Epithelial cell of proximal tubule (primary cell): ENCODE measurements at places on chromosomes 7 and 10. TPM values are rescaled to one million over a fixed set of nuclear protein-coding genes. Genes with fewer than 3 reads are reported as not detected.

- no peak for DNase-seq
These were observed 207.3 kb downstream of the HGF start for GRCh38 chr7:81562581-81562980.

- no peak for DNase-seq
These were observed 85.5 kb upstream of the SLC25A13 start for GRCh38 chr7:96407427-96407826.

DNA sequence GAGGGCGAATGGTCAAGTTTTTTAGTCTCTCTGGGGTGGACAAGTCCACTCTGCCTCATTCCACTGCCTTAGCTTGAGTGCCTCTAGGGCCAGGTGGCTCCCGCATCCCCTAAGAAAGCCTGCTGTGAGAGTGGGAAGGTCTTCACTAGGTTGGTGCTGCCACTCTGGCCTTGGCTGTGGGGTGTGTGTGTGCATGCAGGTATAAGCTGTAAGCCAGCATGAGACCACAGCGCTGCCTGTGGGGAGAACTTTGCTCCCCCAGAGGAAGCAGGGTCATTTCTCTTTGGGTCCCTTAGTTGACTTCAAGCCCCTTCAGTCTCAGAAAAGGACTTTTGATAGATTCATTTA lies 25.5 kb upstream of the PCBD1 start:
- DNase-seq: no peak

DNA sequence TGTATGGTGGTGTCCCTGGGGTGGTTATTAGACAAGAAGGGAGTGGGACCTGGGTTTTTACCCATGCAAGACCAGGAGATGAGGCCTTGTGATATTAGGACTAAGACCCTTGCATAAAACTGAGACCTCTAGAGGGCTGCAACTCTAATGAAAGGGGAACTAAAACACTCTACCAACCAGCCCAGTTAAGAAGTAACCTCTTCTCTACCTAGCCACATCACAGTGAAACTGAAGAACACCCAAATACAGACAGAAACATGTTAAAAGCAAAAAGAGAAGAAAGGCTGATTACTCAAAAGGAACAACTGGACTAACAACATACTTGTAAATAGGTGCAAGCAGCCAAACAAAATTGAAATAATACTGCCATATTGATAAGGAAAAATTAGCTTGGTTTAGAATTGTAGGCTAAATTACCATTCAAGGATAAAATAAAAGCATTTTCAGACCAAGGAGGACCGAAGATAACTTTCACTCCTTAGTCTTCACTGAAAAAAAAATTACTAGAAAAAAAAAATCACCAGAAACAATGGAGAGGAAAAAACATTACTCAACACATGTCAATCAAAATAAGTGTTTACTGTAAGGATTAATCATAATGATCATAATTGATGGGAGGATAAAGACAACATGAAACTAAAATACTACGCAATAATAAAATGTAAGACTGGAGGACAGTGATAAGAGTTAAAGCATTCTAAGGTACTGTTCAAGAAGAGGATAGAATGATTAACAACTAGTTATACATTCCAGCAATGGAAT lies 27.6 kb downstream of the ERLIN1 start:
- no peak for DNase-seq

GRCh38 chr7:2518737-2519118 lies 846 bp upstream of the LFNG start:
- DNase-seq: no peak

DNA sequence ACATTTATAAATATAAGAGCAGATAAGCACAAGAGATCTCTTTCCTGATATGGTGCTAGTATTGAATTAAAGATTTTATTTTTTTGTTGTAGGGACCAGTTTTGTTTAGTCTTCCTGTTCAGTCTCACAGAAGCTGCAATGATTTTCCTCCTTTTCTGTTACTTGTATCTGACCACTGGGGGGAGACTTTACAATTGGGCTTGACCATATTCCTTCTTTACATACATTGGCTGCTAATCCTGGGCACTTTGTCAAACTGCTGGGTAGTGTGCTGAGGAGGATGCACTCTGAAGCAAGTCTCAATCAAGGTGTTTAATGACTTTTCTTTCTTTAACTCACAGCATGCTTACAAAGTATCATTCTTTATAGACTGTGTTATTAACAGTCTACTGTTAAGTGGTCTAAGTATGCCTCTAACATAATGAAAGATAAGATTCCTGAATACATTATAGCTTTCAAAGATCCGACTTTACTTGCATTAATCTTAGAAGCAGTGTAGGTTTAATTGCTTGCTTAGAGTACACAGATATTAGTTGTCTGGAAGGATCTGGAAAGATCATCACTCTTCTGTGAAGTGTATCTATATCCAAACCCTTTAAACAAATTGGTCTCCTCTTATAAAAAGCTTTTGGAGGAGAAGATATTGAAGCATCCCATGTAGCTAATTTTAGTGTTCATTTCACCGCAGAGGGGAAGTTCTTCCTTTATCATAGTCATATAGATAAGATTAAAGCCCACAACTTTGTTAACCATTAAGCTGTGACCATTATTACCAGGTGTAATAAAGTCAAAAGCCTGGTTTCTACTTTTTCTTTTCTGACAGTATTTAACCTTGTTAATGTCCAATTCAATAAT lies 3.1 kb downstream of the PALS2 start:
- no peak for DNase-seq

DNA sequence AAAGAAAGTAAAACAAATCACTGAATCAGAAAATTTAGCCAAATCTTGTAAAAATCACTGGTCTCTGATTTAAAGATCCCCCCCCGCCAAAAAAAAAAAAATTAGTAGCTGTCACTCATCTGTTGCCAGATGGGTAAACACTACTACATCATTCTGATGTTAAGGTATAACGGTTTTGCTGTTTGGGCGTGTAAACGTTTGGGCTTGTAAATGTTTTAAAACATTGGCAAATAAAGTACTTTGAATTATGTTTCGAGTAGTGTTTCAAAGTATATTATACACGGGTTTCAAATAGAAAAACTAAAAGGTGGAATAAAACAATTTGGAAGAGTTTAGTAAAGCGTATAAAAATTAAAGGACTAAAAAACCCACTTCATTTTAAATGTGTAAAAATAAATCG lies 1.5 kb downstream of the TMEM229A start:
- no peak for DNase-seq

DNA sequence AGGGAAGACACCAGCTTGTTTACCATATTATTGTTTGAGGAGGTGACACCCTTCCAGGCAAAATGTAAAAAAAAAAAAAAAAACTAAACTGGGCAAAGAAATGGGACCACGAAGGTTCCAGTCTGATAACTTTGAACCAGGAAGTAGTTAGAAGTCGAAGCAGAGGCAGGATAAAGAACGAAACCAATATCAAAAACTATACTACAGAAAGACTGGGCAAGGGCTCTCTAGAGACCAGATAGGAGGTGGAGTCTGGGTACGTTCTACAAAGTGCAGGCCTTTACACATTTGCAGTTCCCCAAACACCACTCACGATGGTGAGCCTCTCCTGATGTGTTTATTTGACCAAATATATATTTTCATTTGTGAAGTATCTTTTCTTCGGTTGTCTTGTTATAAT lies 125.7 kb upstream of the CDK1 start:
- DNase-seq: no peak

DNA sequence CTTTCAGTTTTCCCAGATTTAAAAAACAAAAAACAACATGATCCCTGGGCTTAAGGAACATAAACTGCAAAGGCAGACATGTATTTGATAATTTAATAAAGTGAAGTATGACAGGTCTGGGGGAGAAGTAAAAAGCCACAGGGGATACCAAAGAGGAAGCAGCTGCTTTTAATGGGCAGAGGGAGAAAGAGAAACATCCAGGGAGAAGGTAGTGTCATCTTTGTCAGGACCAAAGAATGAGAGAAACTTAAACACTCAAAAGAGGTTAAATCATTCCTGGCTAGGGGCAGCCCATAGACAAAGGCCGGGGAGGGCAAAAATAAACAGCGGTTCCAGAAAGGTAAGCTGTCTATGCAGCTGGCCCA lies 94.5 kb downstream of the GRB10 start:
- no peak for DNase-seq

- no peak for DNase-seq
These were observed 15.9 kb downstream of the YKT6 start for GRCh38 chr7:44216521-44217222.

- DNase-seq: no peak
These were observed 1.8 kb downstream of the CCDC6 start for GRCh38 chr10:59904426-59905065.

DNA sequence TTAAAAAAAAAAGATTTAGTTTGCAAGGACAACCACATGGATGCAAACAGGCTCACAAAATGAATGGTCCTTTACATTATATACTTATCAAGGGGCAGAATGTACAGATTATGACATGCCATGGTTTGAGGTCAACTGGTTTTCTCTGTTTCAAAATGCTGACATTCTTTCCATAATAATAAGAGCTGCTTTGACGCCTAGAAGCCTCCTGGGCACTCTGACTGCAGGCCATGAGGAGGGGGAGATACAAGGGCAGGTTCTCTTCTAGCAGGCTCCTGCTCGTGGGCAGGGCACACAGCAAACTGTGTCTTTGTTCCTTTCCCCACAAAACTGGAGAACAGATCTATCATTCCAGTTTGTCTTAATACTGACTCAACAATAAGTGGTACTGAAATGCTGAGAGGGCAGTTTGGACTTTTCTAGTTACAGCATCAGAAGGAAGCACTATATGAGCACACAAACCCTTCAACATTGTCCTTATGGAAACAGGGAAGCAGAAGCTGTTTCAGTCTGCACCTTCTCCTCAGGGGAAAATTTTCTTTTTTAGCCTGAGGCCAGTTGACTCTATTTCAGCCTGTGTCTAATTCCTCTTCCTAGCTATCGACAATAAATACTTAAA lies 314.9 kb upstream of the AOAH start:
- DNase-seq: no peak

GRCh38 chr7:74289659-74290552 lies 699 bp downstream of the CLIP2 start:
- DNase-seq: no peak

DNA sequence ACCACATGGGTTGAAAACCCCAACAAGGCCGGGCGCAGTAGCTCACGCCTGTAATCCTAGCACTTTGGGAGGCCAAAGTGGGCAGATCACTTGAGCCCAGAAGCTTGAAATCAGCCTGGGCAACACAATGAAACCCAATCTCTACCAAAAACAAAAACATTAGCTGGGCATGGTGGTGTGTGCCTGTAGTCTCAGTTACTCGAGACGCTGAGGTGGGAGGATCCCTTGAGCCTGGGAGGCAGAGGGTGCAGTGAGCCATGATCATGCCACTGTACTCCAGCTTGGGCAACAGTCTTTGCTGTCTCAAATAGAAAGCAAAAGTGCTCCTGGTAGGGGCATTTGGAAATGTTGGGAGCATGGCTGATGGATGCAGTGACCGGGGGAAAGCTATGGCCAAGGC lies 209.6 kb upstream of the PLXNA4 start:
- DNase-seq: no peak

GRCh38 chr10:132058793-132059759 lies 6.7 kb upstream of the JAKMIP3 start:
- DNase-seq: no peak

DNA sequence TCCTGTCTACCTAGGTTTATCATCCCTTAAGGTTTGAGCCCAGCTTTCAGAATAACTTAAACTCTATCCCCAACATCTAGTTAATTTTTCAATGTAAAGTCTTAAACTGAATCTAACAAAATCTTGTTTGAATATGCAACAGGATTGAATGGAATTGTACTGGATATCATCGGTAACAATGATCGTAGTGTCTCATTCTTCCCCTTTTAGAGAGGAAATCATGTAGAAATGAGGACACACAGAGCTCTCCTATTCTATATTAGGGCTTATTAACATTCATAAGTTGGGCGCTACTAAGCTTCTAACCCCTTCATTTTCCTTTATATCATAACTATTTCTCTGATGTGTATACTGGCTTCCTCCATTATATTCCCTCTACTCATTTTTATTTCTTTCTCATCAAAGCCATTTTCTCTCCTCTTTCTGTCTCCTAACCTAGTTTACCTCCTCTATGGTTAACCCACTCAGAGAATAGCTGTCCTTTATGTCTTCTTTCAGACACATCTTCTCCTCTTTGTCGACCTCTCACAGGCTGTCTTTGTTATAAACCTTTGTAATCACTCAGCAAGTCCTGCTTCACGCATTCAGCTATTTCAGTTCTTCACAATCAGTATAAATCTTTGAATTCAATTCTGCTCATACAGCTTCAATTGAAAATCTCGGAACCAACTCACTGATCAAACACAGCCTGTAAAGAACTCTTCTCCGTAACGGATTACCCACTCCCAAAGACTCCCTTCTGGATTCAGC lies 1019.0 kb upstream of the C7orf33 start:
- no peak for DNase-seq

DNA sequence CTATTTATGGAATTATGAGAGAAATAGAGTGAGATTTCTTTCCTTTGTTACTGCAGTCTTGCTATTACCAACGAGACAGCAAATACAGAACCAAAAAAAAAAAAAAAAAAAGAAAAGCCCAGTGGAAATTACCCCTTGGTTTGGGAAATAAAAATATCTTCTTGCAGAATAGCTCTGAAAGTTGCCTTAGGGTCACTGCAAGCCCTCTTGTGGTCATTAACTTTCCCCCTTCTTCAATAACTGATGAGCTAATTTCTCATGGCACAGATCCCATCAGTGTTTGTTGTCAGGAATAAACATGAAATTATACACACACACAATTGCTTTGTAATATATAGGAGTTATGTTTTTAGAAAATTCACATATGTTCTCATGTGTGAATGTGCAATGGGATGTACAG lies 111.0 kb upstream of the FEZF1 start:
- no peak for DNase-seq

- no peak for DNase-seq
These were observed 232.6 kb downstream of the GALNT17 start for GRCh38 chr7:71364551-71364950.

- DNase-seq: no peak
These were observed 10.2 kb upstream of the MACC1 start for GRCh38 chr7:20227291-20227795.

GRCh38 chr10:101972761-101973160 lies 83.2 kb downstream of the ARMH3 start:
- DNase-seq: no peak

DNA sequence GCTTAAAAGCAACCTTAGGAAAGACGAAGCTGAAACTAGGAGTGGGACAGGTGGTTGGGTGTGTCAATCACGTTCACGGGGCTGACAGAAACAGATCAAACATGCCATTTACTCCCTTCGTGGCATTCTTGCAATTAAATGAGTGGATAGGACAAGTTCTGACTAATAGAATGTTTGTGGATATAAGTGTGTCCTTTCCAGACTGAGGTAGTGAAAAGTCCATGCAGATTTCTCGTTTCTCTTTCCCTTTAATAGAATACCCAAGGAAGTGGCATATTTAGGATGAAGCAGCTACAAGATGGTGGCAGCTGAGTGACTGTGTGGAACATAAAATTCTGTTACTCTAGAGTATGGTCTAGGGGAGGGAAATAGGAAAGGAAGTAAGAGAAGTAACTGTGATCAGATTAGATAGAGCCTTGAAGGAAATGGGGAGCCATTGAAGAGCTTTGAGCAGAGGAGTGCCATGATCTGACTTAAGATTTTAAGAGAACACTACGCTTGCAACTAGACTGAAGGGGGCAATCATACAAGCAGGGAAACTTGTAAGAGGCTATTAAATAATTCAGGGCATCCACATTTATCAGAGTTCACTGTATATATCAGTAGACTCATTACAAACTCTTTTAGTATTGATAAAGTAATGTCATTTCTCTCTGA lies 46.3 kb upstream of the HYAL4 start:
- DNase-seq: no peak

CDHR1 gene
- total RNA-seq: 1.1 and 2.5 TPM in 2 replicates

METTL27 gene
- 8.4 and 13.7 TPM in 2 replicates for total RNA-seq

SEMA3D gene
- total RNA-seq: 0.35 and 0.94 TPM in 2 replicates

SPDYE2 gene
- not detected in 2 replicates for total RNA-seq

SHTN1 gene
- total RNA-seq: 13.3 and 15.9 TPM in 2 replicates
